ENCODE measurements at places on chromosomes 13 and 19.

GRCh38 chr19:1089891-1090290, 5.3 kb downstream of the POLR2E start:
- DNase-seq: no peak

DNA sequence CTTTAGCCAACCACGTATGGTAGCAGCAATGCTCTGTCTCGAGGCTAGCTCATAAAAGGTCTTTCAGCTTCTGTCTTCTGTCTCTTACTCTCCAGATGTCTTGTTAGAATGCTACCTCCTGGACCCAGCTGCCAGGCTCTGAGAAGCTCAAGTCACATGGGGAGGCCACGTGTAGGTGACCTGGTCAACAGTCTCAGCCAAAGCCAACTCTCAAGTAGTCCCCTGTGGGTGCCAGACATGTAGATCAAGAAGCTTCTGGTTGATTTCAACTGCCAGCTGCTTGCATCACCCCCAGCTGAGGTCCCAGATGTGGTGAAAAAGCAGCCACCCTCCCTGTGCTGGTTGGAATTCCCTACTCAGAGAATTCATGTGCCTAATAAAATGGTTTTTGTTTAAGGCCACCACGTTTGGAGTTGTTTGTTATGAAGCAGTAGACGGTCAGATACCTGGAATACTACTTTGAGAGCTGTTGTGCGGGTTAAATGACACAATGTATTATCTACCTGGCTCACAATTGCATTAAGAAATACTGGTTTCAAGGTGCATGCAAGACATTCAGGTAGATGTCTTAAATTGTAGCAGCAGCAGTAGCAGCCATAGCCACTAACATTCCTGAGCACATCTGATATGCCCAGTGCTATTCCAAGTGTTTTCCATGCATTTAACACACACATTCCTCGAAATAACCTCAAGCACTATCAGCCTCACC, 131.0 kb upstream of the RFC3 start:
- DNase-seq: no peak

DNA sequence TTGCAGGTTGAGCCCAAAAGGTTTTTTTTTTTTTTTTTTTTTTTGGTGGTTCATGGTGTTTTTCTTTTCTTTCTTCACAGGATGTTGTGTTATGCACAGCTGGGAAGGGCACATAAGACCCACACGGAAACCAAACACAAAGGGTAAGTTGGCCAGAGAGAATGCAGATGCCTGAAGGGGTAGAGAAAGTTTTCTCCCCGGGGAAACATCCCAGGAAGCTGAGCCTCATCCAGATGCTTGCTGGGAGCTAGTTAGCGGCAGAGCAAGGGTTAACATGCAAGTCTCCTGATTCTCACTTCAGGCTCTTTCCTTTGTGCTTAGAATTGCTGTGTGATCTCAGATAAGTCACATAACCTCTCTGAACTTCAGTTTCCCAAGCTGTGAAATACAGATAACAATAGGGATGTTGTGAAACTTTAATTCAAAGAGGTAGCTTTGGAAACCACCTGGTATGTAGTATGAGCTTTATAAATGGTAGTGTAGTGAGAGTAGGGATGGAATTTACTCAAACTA, 3.1 kb downstream of the ADGRE1 start:
- DNase-seq: no peak

DNA sequence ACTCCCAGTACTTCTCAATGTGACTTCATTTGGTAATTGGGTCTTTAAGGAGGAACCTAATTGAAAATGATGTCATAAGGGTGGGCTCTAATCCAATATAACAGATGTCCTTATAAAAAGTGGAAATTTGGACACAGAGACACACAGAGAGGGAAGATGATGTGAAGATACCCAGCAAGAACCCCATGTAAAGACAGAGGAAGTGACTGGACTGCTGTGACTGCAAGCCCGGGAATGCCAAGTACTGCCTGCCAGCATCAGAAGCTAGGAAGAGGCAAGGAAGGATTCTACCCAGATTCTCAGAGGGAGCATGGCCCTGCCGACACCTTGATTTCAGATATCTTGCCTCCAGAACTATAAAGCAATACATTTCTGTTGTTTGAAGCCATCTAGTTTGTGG, 239.3 kb downstream of the KCTD12 start:
- peak; percentile 1 for DNase-seq

DNA sequence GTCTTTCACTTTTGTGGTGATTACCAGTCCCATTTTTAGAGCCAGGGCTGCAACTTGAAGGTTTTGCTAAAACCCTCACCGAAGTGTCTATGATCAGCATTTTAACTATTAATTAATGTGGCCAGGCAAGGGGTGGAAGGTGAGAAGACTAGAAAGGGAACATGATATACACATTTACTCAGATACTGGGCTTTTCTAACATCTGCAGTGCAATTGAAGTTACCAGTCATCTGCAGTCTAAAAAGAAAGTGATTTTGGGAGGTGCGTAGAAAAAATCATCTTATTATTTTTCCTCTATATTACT, 481 bp downstream of the ALOX5AP start:
- DNase-seq: no peak

DNA sequence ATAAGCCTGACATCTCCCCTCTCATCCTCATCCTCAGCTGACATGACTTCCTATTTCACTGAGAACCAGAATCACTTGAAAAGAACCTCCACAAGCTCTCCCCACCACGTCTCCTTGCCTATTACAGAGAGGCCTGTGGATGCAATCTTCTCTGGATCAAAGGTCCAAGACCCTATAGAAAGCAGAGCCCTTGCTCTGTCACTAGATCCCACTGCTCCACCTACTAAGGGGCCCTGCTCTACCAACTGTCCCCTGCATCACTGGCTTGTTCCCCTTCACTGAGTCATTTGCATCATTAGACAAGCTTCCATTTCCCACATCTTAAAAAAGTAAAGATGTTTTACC, 40.8 kb downstream of the RCBTB2 start:
- peak; percentile 17 for DNase-seq

GRCh38 chr13:111555268-111555808, 234.9 kb downstream of the TEX29 start:
- DNase-seq: no peak

DNA sequence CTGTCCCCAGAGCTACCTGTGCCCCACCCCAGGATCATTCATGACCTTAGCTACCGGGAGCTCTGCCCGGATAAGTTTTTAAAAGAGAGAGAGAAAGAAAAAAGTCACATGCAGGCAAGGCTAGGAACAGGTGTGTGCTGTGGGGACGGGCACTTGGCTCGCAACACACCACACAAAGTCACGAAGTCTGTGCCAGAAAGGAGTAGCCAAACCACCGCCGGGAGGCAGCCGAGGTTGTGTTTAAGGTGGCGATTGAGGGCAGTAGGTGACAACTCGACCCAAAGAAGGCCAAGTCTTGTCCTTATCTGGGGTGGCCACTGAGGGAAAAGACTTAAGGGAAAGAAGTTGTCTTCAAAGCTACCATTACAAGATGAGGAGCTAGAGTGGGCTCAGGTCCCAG, 4.6 kb upstream of the TSHZ3 start:
- DNase-seq: no peak

GRCh38 chr19:33282036-33282671, 20.2 kb downstream of the CEBPA start:
- no peak for DNase-seq

GRCh38 chr13:72804301-72804700, 22.4 kb downstream of the PIBF1 start:
- no peak for DNase-seq

DNA sequence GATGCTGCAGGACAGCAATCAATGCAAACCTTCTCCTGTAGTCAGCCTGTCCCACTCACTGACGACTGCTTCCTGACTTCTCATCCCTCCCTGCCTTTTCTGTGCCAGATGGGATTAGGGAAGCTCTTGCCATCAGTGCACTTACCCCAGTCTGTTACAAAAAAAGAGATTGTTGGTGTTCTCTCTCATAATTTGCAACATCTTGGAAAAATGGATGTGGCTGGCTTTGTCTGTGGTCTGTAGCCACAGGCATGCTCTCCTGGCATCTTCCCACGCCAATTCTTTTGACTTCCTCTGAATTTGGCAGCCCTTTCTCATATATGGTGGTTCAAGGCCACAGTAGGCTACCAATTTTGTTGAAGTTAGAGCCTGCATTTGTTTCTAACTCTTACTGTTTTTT, 11.6 kb upstream of the HTR2A start:
- peak; percentile 44 for DNase-seq

GRCh38 chr19:38219221-38219620, 4.8 kb downstream of the DPF1 start:
- no peak for DNase-seq

GRCh38 chr19:14381689-14382474, 638 bp downstream of the ADGRE5 start:
- no peak for DNase-seq

DNA sequence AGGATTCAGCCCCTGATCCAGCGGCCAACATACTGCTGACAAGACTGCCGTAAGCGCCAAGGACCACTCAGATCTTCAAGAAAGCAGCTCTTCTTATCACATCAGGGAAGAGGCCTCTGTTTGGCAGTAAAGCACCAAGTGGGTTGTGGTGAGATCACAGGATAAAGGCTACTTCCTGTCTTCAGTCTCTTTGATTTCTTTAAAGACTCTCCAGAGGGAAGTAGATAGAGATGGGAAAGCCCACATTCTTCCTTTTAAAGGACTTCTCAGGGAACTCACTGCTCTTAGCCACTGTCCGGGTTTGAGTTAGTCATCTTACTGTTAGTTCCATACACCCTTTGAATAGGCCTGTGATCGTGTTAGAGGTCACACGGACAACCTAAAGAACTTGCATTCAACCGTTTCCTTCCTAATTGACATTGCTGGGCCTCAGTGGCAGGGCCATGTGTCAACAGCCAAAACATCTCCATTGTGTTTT, 47.2 kb upstream of the POMP start:
- DNase-seq: peak; percentile 31

GRCh38 chr13:53198017-53198416, 169.4 kb downstream of the OLFM4 start:
- no peak for DNase-seq

DNA sequence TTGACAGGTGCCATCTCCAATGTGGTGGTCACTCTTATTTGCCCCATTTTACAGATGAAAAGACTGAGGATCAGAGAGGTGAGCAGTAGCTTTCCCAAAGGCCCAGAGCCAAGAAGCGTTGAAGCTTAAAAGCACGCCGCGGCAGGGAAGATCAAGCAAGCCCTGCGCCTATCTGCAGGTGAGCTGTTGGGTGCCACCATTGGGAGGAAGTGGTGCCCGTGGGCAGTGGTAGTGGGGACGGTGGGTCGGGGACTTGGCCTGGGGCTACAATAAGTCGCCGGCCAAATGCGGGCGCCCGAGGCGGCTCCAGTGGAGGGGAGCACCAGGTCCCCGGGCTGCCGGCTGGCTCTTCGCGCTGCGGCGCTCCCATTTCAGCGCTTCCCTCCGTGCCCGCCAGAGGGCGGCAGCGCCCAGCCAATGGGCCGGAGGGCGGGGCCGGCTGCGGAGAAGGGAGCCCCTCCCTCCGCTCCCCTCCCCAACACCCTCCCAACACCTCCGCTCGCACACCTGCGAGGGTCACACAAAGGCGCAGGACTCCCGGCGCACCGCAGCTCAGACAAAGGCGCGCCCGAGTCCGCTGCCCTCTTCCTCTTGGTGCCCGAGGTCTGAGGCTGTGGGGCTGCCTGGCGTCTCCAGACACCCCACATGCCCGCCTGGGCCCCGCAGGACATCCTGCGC, 744 bp upstream of the POU2F2 start:
- peak; percentile 8 for DNase-seq

DNA sequence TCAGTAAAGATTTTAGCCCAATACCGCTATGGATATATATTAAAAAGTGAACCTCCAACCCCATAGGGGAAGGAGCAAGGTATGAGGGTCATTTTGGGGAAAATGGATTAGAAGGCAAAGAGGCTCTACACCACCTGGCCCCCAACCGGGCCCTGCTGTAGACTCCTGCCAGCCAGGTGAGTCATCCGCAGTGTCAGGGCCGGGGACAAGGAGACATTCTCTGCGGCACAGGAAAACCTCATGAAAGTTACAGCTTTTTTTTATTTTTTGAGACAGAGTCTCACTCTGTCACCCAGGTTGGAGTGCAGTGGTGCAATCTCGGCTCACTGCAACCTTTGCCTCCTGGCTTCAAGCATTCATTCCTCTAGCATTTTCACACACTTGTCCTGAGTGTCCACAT, 32.0 kb downstream of the ZFR2 start:
- no peak for DNase-seq

DNA sequence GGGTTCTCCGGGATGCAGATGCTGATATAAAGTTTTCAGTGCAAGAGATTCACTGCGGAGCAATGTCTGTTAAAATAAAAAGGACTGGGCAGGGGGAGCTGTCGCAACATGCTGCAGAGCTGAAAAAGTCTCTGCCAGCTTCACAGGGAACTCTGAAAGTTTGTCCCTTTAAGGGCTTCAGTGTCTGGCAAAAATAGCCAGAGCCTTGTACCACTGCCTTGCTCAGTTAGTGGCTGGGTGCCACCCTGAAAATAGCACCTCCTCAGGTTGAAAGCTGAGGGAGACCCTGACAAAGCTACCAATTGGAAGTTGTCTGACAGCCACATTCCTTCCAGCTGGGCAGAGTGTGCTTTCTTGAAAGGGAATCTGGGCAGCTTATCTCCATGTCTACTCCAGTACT, 3.0 kb upstream of the NDFIP2 start:
- no peak for DNase-seq

GRCh38 chr19:45643024-45643926, 4.1 kb upstream of the EML2 start:
- DNase-seq: peak; percentile 76

DNA sequence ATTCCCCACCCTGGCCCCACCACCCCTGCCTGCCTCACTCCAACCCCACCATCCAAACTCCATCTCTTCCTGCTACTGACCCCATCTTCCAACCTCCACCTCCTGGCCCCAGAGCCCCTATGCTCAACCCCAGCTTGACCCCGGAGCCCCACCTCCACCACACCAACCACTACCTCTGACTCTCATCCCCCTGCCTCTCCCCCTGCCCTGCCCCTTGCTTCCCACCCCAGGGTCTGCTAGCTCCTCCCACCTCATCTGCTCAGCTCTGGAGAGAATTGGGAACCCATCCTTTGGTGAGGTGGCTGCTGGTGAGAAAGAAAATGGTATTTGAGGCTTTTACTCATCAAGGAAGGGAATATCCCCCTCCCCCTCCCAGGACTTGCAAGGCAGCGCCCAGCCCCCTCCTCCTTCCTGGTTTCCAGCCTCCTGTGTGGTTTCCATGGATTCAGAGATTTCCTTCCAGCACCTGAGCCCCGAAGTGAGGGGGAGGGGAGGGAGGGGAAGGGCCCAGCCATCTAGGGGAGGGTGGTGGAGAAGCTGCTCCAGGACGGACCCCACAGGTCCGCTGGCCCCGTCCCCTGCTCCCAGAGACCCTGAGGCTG, 11.4 kb upstream of the PEPD start:
- no peak for DNase-seq

DNA sequence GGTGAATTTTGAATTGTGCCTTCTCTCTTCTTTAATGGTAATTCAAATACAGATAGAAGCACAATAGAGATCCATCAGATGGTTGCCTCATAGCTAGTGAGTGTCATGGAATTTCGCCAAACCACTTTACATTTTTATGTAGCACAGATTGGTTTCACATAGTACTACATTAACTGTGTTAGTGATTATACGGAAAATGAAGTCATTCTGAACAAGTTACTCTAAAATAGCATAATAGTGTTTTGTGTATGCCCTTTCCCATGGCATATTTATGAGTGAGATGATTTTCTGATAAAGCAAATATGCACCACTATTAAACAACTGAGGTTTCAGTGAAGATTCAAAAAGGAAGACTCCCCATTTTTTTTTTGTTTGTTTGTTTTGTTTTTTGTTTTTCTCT, 1623.5 kb downstream of the PCDH9 start:
- peak; percentile 78 for DNase-seq

GRCh38 chr13:50476577-50477285, 366.8 kb downstream of the DLEU7 start:
- no peak for DNase-seq

GRCh38 chr13:52896827-52897659, 48.6 kb upstream of the PCDH8 start:
- DNase-seq: no peak
